CD4-positive, alpha-beta T cell treated with Interleukin-15 for 4 hours (primary cell): ENCODE measurements at places on chromosomes 6 and 20.
A peak's percentile ranks its signal among the peaks of the same experiment; 100 is the strongest.

- DNase-seq, result no peak
These were observed 541.0 kb upstream of the ADGRB3 start for GRCh38 chr6:68094070-68094469.

GRCh38 chr6:1757131-1757530 is 147.4 kb downstream of the FOXC1 start:
- no peak for DNase-seq

DNA sequence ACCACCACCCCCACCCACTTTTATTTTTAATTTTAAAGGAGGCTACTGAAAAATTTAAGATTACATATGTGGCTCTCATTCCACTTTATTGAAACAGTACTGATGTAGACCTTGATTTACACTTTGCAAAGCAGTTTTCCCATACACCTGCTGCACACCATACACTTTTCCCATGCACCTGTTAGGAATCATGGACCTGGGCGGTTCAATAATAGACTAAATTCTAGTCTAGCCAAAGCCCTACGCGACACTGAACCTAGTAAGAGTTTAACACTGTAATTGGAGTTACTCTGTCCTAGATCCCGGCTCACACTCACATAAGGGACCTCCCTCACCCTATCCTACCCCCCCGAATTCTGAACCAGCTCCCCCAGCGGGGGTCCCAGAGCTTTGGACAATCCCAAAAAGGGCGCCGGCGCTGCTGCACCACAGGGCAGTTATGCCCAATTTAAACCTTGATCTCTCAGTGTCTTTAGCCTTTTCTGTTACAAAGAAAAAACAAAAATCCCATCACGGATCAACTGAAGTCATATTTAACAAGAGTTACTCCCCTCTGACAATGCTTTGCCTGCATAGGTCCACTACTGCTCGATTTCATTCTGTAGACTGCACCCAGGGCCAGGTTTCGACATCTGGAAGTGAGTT is 2.4 kb upstream of the GCLC start:
- no peak for DNase-seq

DNA sequence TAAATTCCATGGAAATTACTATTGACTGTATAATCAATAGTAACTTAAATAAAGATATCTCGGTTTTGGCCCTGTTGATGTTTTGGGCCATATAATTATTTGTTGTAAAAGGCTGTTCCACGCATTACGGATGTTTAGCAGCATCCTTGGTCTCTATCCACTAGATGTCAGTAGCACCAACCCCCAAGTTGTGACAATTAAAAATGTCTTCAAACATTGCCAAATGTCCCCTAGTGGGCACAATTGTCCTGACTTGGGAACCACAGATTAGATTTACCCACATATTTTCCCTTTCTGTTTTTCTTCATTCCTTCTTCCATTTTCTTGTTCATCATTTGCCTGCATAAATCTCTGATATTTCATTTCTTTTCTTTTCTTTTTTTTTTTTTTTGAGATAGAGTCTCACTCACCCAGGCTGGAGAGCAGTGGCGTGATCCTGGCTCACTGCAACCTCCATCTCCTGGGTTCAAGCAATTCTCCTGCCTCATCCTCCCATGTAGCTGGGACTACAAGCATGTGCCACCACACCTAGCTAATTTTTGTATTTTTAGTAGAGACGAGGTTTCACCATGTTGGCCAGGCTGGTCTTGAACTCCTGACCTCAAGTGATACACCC is 13.6 kb upstream of the WFDC8 start:
- peak; percentile 20 for DNase-seq

GRCh38 chr20:57813509-57814269 is 103.9 kb upstream of the PMEPA1 start:
- DNase-seq, result no peak

GRCh38 chr6:157200611-157201010 is 122.7 kb downstream of the TMEM242 start:
- DNase-seq, result no peak

DNA sequence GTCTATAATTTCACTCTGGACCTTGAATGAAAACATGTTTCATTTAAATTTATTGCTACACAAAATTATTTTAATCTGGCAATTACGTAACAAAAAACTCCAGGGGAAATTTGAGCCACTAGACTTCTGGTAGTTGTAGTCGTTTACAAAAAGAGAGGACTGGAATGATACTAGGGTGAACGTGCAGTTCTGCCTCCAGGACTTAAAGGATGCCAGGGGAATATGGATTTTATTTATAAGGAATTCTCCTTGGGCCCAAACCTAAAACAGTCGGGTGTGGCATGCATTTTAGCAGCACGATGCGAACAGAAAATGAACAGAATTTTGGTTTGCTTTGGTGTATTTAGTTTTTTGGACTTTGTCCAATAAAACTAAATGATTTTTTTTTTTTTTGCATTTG is 76.9 kb downstream of the PRL start:
- DNase-seq, result no peak

DNA sequence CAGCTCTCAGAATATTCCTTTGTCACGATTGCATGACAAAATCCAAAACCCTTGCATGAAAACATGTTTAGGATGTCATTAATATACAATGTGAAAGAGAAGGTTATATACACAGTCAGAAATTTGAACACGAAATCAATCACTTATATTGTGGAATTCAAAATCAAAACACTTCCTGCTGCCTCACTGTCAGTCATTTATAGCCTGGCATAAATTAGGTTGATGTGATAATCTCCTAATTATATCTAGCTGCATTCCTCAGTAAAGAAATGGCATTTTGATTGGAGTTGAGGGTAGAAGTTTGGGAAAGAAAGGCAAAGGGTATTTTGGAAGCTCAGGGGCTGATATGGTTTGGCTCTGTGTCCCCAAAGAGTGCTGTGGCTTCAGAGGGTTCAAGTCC is 24.1 kb upstream of the BEND6 start:
- no peak for DNase-seq

- no peak for DNase-seq
These were observed 76.7 kb upstream of the FABP7 start for GRCh38 chr6:122702841-122703240.

GRCh38 chr6:121925024-121925423 is 474.4 kb upstream of the HSF2 start:
- DNase-seq, result no peak

GRCh38 chr6:162289972-162290371 is 437.6 kb downstream of the PRKN start:
- DNase-seq, result no peak

GRCh38 chr6:152993431-152993830 is 9.1 kb downstream of the MTRF1L start:
- DNase-seq, result no peak

DNA sequence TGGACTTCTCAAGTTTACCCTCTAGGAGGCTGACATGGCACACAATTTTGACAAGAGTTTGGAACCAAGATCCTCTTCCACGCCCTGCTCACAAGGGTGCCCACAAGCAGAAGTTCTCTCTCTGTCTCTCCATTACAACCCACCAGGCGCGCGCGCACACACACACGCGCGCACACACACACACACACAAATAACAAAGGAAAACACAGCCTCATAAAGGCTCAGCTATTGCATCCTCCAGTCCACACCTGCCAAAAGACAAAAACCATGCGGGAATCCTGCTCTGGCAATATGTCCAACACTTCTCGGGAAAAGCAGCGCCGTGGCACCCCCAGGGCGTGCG is 870 bp downstream of the PAK5 start:
- DNase-seq, result no peak

- peak; percentile 6 for DNase-seq
These were observed 47.6 kb upstream of the NOTCH4 start for GRCh38 chr6:32271429-32271828.

GRCh38 chr20:35699127-35699956 is at the start of the genes NFS1 and ROMO1:
Gene NFS1 (minus strand): TSS chr20:35699352. CDS start chr20:35699288, 64 bp downstream.
Gene ROMO1 (plus strand): TSS chr20:35699405. CDS start chr20:35699633, 228 bp downstream.
- peak; percentile 86 for DNase-seq

DNA sequence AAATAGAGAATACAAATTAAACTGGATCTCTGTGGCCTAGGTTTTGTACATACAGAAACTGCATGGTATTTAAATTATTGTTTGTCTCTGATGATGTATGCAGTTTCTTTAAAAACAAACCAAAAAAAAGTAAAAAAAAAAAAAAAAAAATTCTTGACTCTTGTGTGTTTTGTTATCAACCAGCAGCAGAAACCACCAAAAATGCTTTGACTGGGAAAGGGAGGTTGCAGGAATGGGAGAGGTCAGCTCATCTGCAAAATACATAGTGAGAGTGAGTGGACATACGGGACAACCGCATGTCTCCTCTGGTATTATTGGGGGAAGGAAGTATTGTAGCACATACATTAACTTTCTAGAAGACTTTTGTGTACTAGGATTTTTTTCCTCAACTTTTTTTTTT is 38.0 kb downstream of the TBC1D7 start:
- no peak for DNase-seq

DNA sequence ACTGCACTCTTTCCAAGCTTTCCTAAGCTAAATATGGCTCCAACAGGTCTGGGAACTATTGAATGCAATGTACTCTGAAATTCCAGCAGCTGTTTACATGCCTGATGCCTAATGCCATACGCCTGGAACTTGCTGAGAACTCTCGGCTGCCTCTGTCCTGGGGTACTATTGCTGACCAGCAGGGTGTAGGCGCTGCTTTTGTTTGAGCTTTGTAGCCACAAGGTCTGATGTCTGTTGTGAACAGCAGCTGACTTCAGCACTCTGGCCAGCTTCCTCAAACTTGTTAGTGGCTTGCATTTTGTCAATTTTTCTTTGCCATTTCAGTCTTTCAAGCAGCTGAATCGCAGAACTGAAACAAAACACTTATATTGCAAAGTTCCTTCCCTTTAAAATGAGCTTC is 26.7 kb downstream of the SAYSD1 start:
- DNase-seq, result no peak

DNA sequence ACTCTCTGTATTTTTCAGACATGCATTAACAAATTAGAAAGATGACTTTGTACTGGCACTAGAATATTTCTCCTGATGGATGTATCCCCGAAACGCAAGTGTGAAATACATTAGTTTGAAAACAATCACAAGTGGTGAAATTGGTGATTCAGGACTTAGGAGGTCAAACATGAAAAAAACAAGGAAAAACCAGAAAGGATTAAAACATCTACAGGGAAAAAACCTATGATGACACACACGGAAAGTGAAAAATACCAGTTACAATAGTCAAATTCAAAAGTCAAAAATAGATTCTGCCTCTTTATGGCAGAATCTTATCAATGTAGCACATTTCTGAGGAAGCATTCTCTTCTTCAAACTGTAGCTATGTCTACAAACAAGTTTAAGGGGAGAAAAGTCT is 129.0 kb upstream of the SGK1 start:
- DNase-seq, result no peak

DNA sequence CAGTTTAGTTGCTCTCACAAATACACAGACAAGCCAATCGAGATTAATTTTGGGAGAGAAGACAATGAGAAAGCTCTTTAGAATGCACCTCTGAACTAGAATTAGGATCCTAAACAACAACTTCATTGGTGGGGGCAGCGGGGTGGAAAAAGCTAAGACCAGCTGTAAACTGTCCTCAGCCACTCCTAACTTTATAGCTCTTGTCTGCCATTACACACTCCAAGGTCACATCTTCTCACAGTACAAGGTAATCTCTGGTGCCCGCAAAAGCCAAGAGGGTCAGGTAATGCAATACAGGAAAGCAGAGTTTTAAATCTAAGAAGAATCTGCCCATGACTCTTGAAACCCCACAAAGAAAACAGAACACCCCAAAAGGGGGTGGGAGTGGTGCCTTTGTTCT is 17.8 kb upstream of the IL22RA2 start:
- DNase-seq, result no peak
